ENCODE measurements at places on chromosomes 1 and 21. TPM values are rescaled to one million over a fixed set of nuclear protein-coding genes. Genes with fewer than 3 reads are reported as not detected.

GRCh38 chr1:3292051-3292722 is 162.3 kb upstream of the ARHGEF16 start:
- DNase-seq = no peak

DNA sequence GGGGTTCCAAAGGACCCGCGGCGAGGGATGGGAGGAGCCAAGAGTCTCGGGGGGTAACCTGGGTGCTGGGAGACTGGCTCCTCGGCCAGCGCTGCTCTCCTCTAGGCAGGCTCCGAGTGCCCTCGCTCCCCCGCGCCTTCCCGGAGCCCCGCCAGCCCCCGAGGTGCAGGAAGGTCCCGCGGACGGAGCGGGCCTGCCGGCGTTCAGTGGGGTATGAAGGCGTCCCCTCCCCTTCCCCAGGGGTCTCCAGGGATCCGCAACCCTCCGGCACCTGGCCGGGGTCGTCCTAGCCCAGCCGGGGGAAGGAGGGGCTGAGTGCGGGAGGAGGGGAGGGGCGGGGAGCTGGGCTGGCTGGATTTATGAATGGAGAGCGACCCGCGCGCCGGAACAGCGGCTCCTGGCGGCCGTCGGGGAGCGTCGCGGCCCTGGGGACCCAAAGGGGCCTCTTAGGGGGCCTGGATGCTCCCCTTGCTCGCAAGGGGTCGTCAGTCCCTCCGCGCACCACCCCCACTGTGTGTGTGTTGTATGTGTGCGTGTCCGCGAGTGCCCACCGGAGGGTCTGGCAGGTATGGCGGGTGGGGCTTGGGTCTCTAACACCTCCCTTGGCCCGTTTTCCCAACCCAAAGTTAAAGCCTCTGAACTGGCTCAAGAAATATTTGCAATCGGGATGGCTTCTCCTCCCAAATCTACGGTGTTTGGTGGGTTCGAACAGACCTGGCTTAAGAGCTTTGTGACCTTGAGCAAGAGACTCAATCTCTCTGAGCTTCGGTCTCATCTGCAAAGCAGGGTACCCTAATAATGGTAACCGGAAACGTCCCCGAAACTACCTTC is 642 bp downstream of the HCRTR1 start:
- DNase-seq = peak; percentile 83

- DNase-seq = no peak
Measured at GRCh38 chr1:229111703-229112319, 159.1 kb upstream of the RAB4A start.

- DNase-seq = no peak
Measured at GRCh38 chr21:46557469-46557868, 47.4 kb downstream of the S100B start.

DNA sequence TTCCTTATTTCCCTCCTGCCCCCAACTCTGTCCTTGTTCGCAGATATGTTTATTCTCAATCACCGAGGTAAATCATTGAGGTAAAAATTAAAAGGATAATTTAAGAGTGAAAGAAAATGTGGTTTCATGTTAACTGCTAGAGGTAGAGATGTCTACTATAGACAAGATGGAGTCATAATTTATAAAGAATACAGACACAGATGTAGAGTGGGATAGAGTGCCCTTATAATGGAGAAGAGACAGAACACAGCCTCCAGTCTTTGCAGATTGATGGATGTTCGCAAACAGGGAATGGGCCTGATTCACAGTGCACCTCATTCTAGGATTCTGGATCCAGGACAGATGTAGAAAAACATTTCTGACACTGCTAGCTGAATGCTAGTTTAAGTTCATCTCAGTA is 139.1 kb upstream of the SERTAD4 start:
- no peak for DNase-seq

DNA sequence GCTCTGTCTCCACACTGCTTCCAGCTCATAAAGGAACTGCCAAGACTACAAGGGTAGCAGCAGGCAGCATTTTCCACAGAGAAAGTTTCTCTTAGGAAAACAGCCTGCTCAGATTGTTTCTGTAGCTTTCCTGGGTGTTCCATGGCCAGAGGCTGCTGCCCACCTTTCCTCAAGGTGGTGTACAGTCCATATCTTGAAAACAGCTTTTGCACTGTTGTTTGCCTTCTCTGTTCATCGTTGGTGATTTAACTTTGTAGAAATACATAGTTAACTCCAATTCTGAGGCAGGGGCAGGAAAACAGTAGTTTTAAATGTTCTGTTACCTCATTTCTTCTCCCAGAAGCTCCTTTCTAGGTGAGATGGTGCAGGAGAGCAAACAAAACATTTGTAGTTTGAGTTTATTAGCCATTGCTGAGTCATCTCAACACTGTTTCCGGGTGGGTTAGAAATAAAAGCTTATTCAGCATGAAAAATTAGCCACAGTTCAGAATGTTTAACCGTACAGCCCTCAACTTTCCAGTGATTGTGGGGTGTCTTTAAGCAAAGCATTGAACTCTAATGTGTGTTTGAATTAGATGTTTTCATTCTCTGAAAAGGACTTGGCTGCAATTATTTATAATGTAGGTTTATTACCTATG is 41.7 kb downstream of the DIP2A start:
- DNase-seq = no peak

- peak; percentile 3 for DNase-seq
Measured at GRCh38 chr1:34166191-34166624, 1.2 kb upstream of the CSMD2 start.

DNA sequence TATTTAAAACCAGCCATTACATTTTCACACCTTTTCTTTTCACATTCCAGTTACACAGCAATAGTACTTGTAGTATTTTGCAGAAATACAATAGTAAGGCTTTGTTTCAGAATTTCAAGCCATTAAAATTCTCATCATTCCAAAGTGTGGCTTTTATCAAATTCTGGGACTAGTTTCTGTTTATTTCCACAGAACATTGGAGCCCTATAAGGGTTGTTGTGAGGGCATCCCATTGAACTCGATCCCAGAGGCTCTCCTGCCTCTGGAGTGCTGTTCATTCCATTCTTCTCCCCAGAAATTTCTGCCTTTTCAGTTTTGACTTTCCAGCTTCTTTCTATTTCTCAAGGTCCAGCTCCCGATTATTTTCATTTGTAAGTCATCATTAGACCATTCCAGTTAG is 645.5 kb downstream of the ADGRL2 start:
- DNase-seq = peak; percentile 16

DNA sequence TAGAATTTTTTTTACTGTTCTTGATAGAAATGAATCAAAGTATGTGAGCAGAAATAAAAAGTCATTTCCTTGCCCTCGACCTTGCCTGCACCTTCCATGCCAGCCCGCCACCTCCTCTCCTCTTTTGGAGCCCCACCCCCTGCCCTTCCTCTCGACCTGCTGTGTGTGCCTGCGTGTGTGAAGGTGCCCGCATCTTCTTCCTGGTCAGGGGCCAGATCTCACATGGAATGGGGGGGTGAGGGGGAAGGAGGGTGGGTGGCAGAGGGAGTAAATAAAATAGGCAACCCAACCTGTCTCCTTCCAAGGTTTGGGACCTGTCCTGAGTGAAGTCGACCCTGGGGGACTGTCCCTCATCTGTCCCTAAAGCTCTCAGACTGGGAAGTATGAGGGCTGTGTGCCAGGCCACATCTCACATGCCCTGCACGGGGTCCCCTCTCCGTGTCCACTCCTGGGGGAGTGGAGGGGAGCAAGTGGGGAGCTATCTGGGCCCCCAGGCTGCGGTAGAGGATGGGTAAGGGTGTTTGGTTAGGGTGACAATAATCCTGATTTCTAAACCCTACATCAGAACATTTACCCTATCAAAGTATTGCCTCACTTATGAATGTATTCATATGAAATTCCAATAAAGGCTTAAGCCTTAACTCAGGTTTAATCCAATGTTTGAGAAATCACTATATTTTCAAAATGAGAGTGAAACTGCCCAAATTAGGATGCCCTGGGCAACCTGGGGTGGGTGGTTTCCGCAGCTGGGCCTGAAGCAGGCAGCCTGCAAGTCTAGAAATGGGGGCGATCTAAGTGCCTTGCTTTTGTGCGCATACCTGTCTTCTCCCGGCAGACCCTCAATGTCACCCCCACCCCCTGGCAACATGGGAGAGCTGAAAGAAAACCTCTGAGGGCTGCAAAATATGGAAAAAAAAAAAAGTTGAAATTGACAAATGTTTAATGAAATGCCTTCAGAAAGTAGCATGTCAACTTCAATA is 15.4 kb downstream of the AMPD2 start:
- no peak for DNase-seq

DNA sequence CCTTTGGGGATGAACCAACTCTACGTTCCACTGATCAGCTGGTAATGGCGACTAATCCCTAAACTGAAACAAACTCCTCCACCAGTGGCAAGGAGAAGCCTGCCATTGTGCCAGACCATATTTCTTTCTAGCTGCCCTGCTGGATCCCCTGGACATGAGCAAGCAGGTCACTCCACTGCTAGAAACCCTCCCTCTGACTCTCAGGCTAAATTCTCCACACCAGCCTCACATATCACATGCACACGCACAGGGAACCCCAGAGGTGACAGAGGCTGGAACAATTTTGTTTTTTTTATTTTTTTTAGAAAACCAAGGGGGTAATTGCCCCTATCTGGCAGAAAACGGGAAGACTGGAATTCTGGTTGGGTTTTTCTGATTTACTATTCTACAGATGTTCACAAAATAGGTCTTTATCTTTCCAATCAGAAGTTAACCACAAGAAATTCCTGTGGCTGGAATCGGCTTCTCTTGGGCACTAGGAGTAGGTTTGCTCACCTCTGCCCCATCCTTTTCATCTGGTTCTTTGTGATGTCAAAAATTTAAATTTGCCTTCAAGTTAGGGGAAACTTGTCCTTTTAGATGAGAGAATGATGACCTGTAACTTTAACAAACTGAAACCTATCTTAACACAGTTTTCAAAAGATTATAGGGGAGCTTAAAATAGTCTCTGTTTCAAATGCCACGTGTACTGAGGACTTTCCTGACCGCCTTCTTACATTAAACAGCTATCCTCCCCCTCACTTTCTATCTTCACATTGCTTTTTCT is 258.1 kb downstream of the SDCCAG8 start:
- DNase-seq = no peak

DNA sequence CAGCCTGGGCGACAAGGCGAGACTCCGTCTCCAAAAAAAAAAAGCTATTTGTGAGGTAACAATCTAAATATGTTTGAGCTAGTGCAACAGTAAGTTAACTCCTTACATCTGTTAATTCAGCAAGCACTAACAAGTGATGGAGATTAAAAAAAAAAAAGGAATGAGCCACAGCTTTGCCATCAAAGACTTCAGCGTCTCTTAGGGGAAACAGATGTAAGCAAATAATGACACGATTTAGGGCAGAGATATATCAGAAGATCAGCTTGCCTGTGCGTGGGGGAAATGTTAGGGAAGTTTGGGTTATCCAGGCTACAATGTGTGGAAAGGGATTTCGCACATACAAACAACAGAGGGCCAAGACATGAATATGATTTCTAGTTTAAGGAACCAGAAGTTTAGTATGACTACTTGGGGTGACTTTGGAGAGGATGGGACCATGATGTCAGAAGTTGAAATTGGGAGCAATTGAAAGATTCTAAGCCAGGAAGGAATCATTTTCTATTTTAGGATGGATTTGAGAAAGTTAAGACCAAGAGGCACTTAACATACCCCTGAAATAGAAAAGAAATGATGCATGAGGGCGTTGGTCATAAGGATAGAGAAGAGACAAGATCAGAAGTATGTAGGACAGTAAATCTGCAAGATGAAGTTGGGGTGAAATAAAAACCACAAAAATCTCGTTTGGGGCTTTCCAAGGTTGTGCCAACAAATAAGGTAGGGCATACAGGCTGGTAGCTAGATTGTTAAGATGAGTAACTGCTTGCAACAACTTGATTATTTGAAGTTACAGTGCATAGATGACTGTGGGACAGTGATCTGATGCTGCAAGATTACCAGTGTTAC is 2.4 kb upstream of the BRWD1 start:
- DNase-seq = no peak

DNA sequence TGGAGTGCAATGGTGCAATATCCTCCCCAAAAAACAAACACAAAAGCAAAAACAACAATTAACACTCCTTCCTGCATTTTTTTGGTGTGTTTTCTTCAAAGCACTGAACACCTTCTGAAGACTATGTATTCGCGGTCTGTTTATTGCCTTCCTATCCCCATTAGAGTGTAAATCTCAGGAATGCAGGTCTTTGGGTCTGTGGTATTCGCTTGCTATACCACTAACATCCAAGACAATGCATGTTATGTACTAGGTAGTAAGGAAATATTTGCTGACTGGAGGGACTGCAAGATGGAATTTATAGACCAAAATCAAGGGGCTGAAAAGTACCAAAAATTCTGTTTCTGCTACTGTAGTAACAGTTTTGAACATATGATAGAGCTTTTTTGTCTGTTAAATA is 299.4 kb downstream of the RYR2 start:
- no peak for DNase-seq

- no peak for DNase-seq
Measured at GRCh38 chr1:108708691-108709660, 3.7 kb upstream of the FNDC7 start.

DNA sequence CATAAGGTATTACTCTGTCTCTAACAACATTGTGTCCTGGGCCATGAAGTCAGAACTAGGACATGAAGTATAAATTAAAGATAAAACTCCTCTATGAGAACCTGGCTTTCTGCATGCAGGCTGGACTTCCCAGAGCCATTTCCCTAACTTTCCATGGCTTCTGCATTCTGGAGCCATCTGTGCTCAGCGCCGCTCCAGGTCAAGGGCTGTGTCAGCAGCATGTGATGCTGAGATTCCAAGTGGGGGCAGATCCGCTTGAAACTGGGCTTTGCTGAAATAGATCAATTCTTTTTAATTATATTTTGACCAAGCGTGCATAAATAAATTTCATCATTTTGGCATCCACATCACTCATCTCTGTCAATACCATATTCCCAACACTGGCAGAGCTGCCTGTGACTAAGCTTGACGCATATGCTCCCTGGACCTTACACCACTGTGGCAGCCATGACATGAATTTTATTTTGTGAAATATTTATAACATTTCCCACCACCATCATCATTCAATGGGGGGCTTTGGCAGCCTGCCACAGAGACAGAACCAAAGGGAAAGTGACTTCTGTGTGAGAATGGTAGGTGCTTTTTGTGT is 110.4 kb upstream of the KCNK1 start:
- DNase-seq = no peak

DNA sequence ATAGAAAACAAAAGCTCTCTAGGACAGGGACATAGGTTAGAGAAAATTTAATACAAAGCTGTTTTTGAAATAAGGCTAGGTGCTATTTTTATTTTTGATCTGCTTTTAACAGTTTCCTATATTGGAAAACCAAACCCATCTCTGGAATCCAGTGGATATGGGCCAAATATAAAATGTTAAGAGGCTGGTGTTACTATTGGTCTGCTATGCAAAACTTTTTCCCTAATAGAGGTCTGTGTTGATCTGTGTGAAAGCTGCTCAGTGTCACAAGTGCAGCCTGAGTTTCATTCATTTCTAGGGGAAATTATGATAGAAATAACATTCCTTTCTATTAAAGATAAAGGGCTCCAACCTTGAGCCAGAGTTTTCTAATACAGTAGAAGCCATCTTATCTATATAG is 116.4 kb downstream of the OLFML2B start:
- DNase-seq = no peak

Gene BRINP3
- total RNA-seq = 1.8 TPM

Gene SLC25A33
- total RNA-seq = 3.8 TPM

Gene OR6K3
- total RNA-seq = not detected

Gene ADAMTSL4
- total RNA-seq = 20.0 TPM

Gene UBE2J2
- total RNA-seq = 56.6 TPM

Gene GBP6
- total RNA-seq = not detected

Gene EPHX1
- 78.6 TPM for total RNA-seq

Gene TRIM63
- 0.82 TPM for total RNA-seq

Gene COL8A2
- 6.4 TPM for total RNA-seq

Gene SUSD4
- total RNA-seq = 14.0 TPM

Gene PRSS38
- not detected for total RNA-seq

Gene CGN
- 41.6 TPM for total RNA-seq

Gene SLC30A2
- 34.4 TPM for total RNA-seq

Gene CXADR
- total RNA-seq = 34.4 TPM

Gene LCE3A
- total RNA-seq = not detected

Gene MSH4
- total RNA-seq = 0.41 TPM

Gene LCE1E
- total RNA-seq = not detected
